ENCODE measurements at places on chromosomes 5 and 9.

GRCh38 chr5:92401-93220 is 643 bp downstream of the PLEKHG4B start:
- no peak for DNase-seq

- no peak for DNase-seq
These were observed 259.7 kb downstream of the CDH10 start for GRCh38 chr5:24385070-24385469.

DNA sequence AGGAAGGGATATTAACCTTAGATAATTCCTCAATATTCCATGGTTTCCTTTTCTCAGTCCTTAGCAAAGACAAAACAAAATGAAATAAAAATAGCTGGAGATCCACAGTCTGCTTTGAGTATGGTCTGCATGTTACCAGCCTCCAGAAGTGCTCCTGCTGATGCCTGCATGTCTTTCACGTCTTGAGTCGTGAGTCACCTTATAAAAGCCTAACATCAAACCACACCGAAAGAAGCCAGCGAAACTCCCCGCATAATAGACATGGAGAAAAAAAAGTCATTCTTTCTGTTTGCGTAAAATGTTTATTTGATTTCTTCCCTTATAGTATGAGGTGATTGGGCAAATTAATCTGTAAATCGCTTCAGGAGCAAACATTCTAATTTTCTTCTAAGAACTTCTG is 380.5 kb downstream of the SLCO4C1 start:
- DNase-seq, result no peak

DNA sequence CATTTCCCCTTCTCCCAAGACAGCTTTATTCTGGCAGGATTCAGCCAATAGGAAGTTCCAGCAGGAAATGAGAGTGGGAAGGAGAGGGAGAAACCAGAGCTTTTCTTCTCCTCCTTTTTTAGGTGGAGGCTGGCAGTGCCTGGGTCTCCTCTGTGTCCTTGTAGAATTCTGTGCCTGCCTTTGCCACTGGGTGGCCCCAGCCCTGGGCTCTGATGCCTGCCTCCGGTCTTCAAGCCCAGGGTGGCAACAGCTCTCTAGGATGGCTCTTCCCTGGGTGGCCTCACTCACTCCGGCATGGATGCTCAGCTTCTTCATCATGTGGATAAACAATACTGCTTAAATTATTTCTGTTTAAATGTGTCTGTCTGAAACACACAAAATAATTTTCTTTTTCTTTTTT is 694.8 kb downstream of the SEMA5A start:
- DNase-seq, result no peak

GRCh38 chr5:91484662-91485061 is 101.5 kb upstream of the ARRDC3 start:
- no peak for DNase-seq

DNA sequence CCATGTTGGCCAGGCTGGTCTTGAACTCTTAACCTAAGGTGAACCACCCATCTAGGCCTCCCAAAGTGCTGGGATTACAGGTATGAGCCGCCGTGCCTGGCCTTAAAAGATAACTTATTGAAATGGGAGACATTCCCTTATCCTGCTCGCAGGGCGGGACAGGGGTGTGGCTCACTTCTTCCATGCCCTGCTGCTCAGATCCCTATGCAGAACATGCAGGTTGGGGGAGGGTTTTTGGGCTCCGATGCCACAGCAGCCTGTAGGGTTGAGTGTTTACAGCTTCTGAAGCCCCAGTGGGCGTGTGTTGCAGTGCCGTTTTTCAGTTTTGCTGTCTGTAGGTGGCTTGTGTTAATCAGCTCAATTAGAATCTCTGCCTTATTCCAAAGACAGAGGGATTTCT is 108.0 kb upstream of the BRINP1 start:
- DNase-seq, result no peak
